Kasumi-1 (cell line): ENCODE measurements at places on chromosomes 1 and 21.

DNA sequence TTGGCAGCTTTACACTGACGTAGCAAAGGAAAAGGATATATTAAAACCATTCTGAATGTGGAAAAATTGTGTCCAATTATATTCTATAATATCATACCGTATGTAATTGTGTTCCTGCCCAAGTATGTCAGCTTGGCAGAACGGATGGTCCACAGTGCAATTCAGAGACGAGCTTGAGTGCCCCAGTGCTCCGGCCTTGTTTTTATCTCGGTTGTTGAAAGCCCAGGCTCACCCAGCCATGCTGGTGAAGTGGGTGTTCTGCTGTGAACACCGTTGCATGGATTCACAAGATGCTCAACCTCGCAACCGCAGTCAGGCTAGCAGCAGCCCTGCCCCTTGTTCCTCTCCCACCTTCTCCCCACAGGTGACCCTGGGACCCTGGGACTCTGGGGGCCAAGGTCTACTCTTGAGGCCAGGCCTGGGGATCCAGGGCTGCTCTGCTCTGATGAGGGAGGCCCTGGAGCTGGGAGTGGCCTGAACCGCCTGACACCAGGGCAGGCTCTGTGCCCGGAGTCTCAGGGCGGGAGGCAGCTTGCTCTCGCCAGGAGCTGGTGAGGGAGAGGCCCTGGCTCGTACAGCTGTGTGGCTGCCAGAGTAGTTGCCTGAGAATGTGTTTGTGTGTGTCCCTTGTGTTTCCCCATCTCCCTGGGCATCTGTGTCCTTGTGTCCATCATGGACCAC lies 11.2 kb downstream of the PTPRF start:
- DNase-seq: no peak

DNA sequence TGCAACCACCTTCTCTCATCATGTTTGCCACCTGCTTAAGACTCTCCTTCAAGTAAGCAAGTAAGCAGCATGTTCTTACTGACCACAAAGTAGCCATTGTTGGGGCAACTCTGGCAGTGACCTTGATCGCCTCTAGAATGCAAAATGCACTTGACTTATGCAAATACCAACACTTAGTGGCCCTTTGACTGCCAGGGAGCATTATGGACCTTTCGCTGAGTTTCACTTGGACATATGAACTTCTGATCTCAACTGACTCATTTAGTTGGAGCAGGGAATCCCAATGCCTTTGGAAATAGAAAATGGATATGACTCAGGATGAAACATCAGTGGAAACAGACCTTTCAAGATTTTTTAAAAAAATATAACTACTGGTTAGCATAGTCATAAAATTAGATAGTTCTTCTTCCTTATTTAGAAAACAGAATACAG lies 6.1 kb upstream of the PLA2G5 start:
- no peak for DNase-seq

- DNase-seq: no peak
Measured at GRCh38 chr1:24732186-24732885, 12.9 kb upstream of the CLIC4 start.

GRCh38 chr1:79497193-79497773 lies 490.8 kb upstream of the ADGRL4 start:
- peak; percentile 85 for DNase-seq

DNA sequence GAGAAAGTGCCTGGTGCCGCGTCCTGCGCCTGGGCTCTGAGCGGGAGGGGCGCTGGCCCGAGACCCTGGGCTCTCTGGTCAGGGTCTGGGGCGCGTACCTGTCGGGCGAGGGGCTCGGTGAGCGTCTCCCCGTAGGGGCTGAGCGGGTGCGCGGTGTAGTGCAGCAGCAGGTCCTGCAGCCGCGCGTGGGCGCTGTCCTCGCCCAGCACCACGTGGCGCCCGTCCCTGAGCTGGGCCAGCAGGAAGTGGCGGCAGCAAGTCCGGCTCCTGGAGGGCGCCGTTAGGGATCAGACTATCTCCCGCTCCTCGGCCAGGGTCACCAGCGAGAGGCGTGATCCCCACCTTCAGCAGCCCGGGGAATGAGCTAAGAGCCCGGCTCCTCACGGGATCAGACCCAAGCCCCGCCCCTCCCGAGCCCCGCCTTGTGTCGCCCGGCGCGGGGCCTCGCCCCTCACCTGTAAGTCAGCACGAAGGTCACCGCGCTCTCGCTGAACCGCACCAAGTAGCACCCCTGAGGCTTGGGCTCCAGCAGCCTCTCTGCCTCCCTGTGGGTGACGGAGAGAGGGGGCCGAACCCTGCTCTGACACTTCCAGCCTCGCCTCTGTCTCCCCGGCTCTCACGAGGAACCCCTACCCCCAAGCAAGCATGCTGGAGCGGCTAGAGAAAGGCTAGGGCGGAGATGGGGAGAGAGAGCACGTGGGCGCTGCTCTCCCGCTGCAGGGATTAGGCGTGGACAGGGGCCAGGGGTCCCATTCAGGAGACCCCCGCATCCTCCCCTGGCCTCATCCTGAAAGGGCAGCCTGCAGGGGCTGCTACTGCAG lies 2.7 kb downstream of the SH2D2A start:
- DNase-seq: peak; percentile 39

DNA sequence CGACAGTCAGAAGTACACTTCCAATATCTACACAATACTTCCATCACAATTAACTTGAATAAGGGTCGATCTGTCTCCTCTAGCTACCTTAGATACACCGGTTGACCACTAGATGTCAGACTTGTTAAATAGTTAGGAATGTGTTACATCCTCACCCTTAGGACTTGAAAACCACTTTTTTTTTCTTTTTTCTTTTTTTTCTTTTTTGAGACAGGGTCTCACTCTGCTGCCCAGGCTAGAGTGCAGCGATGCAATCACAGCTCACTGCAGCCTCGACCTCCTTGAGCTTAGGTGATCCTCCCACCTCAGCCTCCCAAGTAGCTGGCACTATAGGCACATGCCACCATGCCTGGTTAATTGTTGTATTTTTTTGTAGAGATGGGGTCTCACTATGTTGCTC lies 120.4 kb upstream of the GREM2 start:
- DNase-seq: peak; percentile 77

- DNase-seq: no peak
Measured at GRCh38 chr21:41500363-41500762, 7.6 kb downstream of the TMPRSS2 start.

DNA sequence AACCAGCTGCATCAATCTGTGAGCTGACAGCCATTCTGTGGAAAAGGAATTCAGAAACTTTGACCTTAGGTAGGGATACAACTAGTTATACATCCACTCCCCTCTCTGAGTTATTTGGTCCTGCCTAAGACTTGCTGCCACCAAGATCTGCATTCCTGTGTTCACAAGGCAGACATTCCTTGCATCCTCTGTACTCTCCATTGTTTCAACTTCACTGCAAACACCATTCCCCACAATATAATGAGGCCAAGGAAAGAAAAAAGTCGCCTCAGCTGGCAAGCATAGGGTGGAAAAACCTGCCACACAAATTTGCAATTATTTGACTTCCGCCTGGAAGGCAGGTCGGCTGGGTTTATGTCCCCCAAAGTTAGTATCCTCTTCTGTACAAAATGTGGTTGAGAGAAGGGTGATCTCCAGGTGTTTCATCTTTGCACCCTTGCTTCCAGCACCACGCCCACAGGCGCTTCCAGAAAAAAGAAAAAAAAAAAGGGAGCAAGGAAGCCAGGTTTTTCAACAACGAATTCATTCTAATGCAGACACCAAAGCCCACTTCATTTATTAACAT lies 676 bp upstream of the CTTNBP2NL start:
- DNase-seq: no peak

DNA sequence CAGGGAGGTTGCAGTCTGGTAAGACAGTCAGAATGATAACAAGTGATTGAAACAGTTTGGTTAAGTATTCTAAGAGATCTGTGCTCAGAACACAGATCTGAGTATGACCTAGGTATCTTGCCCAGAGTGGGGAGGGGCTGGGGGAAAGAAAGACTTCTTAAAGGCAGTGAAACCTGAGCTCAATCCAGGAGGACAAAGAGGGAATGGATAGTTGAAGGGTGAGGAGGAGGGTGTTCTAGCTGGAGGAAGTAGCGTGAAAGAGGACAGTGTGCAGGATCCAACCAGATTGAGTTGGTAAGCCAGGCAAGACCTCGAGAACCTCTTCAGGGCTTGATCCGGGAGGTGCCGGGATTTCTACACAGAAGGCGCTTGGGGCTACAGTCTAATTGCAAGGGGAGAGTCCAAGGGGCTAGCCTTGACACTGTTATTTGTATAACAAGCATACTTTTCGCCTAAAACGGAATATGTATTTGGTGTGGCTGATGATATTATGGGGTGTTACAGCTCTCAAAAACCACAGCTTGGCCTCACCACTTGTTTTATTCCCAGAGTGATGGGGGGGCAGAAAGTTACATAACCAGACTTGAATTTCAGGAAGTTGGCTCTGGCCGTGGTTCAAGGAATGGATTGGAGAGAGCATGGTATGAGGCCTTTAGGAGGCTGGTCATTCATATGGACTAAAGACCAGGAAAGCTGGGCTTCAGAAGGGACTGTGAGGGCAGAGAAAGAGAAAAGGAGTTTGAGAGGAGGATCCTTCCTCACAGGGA lies 19.1 kb downstream of the RCSD1 start:
- peak; percentile 68 for DNase-seq

- no peak for DNase-seq
Measured at GRCh38 chr1:22326931-22327330, 124.7 kb upstream of the ZBTB40 start.
